ENCODE measurements at places on chromosomes 7 and 10.

GRCh38 chr7:134140889-134141867 is 14.0 kb downstream of the LRGUK start:
- DNase-seq, result no peak

DNA sequence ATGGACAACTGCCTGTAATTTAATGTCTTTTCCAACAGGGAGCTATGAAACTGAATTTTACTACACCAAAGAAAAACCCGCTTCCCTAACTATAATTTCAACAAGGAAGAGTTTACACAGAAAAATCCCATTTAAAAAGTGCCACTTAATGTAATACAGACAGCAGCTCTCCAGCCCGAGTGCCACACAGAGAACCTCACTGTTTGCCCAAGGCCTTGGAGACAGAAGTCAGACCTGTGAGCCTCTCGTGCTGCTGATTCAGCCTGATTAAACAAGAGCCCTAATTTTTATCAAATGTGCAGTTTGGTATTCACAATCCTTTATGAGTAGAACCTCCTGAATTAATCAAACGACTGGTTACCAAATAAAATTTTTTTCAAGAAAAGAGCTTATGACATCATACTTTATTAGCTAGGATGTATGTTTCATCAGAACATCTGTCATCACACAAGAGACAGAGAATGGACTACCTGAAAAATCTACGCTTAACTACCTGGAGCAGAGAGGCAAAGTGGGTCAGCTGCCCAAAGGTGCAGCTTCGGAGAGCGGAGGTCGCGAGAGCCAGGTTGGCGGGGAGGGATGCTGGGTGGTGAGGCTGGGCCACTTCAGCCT is 543.6 kb downstream of the SDK1 start:
- no peak for DNase-seq

- DNase-seq, result no peak
Measured at GRCh38 chr7:20365486-20365885, 34.8 kb downstream of the ITGB8 start.

DNA sequence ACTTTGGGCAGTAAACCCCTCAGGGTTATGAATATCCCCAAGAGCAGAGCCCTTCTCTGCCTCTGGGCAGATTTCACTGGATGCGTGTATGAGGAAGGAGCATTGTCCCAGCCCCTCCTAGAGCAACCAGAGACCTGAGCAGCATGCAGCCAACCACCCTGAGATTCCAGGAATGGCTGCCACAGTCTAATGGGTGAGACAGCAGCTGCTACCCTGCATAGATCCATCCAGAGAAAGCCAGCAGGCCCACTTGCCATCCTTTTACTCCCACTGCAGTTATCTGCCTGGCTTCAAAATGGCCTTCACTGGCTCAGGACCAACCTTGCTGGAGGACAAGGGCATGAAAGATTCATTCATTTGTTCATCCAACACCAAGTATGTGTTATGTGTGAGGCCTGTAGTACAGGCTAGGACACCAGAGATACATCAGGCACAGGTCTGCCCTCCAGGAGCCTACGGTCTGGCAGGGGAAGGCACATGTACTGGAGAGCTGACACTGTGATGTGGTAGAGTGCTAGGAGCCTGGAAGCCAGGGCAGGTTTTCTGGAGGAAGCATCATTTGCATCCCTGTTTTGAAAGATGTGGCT is 26.2 kb upstream of the C10orf105 start:
- DNase-seq, result no peak

- no peak for DNase-seq
Measured at GRCh38 chr10:102148275-102148674, 3.9 kb upstream of the NOLC1 start.

DNA sequence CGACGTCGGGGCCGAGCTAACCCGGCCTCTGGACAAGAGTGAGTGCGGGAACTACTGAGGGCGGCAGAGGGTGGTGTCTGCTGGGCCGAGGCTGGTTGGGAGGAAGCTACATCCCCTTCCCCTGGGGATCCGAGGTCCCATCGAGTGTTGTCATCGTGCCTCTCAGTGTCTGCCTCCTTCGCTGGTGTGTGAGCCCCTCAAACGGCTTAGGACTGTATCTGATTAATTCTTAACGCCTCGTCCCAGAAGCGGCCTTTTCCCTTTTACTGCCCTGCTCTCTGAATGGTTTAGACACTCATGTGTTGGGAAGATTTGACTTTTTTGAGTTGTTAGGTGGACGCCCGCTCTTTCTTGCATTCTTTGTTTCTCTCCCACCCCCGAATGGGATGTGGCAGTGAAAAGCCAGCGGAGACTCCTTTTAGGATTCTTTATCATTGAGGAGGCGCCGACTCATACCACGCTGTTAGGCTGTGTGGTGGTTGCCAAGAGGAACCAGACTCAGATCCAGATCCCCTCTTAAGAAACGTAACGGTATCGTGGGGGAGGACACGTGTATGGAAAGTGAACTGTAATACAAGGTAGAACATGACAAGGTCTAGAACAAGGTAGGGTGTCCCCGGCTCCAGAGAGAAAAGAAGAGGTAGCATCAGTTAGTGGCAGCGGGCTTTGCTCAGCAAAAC is 631 bp downstream of the SUPV3L1 start:
- no peak for DNase-seq

DNA sequence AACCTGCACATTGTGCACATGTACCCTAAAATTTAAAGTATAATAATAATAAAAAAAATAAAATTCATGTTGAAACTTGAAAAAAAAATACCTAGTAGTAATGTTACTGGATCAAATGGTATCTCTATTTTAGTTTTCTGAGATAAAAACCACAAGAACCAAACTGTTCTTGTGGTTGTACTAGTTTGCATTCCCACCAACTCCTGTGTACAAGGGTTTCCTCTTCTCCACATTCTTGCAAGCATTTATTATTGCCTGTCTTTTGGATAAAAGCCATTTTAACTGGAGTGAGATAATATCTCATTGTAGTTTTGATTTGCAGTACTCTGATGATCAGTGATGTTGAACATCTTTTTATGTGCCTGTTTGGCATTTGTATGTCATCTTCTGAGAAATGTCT is 177.7 kb downstream of the KIF20B start:
- no peak for DNase-seq

DNA sequence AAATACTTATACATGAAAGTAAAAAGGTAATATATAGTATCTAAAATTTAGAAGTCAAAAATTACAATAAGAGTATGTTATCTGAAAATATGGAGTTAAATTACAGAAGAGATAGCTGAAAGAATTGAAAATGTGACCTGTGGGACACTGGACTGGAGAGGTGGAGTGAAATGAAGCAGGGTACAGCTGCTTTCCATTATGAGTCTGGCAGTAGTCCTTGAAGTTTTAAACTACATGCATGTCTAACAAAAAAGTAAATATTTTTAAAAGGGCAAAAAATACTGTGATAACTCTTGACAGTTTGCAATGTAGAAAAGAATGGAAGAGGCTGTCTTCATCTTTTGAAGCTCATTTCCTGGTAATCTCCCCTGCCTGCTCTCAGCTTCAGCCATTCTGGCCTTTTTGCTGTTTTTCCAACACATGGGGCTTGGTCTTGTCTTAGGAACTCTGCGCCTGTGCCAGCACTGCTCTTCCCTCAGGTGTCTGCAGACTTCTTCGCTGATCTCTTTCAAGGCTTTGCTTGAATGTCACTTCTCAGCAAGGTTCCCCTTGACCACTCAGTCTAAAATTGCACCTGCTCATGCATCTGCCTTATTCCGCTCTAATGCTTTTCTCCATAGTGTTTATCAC is 36.9 kb downstream of the PTPRZ1 start:
- DNase-seq, result no peak
